IMR-90 (cell line): ENCODE measurements at places on chromosomes 7 and 10.

- no peak for DNase-seq
Observed at GRCh38 chr7:87204933-87205332, 14.6 kb downstream of the TMEM243 start.

DNA sequence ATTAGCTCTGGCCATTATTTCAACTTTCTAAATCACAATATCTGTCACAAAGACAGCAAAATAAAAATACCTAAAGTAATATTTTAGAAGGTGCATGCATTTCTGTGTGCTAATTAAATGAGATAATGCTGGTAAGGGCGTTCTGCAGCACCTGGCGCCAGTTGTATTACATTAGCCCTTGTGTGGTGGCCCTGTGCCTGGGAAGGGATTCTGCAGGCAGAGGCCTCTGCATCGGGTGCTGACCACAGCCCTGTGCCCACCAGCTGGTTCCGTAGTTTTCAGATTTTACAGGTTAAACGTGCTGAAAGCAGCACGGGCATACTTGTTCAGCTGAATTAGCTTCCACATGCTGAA lies 157.7 kb upstream of the PRKCQ start:
- DNase-seq, result no peak

DNA sequence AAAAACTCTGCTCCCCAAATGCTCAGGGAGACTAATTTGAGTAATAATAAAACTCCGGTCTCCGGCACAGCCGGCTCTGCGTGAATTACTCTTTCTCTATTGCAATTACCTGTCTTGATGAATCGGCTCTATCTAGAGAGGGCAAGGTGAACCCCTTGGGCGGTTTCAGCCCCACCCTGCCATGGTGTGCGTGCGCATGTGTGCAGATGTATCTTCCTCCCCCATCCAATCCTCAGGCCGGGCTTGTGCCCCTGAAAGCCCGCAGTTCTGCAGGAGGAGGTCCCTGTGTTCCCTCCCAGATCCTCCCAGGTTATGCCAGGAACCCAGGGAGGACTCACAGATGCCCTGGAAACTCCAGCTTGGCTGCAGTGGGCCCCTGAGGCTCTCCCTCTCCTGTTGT lies 48.3 kb upstream of the MYL10 start:
- DNase-seq, result no peak

DNA sequence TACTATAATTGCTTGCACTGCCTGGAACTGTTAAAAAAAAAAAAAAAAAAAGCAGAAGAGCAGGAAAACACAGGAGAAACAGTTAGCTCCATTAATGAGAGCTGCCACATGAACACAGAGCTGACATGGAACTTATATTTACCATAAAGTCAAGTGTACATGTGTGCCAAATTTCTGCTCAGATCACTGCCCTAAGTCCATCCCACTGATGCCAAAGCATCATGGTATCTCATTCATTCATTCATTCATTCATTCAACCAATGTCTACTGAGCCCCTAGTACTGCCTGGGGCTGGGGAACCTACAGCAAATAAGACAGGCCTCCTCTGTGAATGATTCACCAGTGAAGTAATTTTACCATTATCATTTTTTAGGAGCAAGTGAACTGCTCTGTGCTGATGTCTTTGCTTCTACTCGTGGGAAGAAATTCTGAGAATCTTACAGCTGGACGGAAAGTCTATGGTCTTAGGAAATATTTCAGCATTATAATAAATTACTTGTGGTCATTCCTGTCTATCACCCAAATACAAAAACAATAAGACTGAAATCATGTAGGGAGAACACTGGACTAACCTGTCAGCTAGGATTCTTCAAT lies 58.8 kb upstream of the ABLIM1 start:
- peak; percentile 28 for DNase-seq

- peak; percentile 71 for DNase-seq
Observed at GRCh38 chr7:20598459-20599309, 16.8 kb upstream of the ABCB5 start.

DNA sequence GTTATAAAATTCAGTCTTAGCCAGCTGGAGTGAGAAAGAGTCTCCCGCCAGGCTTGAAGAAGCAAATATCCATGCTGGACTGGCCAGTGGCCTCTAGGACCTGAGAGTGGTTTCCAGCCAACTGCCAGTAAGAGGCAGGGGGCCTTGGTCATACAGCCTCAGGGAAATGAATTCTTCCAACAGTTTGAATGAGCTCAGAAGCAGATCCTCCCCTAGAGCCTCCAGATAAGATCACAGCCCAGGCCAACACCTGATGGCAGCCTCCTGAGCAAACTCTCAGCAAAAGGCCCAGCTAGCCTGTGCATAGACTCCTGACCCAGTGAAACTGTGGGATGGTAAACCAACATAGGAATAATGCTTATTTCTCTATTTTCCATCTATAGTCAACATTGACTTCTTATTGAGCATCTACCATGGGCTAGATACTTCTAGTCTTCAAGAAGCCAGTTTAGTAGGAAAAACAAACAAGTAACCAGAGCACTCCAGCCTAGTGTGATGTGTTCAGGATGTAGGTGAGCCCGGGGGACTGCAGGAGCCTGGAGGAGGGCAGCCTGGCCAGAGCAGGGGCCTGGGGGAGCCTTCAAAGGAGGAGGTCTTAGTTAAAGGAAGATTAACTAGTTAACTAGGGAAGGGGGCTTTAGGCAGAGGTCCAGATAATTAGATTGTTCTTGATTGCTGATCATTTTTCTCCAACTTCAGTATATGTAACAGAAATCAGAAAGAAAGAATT lies 115.4 kb upstream of the ADO start:
- no peak for DNase-seq

DNA sequence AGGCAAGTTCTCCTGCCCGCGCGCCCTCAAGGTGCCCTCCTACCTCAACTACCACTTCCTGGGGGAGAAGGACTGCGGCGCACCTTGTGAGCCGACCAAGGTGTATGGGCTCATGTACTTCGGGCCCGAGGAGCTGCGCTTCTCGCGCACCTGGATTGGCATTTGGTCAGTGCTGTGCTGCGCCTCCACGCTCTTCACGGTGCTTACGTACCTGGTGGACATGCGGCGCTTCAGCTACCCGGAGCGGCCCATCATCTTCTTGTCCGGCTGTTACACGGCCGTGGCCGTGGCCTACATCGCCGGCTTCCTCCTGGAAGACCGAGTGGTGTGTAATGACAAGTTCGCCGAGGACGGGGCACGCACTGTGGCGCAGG lies 1.4 kb downstream of the FZD1 start:
- DNase-seq, result no peak

DNA sequence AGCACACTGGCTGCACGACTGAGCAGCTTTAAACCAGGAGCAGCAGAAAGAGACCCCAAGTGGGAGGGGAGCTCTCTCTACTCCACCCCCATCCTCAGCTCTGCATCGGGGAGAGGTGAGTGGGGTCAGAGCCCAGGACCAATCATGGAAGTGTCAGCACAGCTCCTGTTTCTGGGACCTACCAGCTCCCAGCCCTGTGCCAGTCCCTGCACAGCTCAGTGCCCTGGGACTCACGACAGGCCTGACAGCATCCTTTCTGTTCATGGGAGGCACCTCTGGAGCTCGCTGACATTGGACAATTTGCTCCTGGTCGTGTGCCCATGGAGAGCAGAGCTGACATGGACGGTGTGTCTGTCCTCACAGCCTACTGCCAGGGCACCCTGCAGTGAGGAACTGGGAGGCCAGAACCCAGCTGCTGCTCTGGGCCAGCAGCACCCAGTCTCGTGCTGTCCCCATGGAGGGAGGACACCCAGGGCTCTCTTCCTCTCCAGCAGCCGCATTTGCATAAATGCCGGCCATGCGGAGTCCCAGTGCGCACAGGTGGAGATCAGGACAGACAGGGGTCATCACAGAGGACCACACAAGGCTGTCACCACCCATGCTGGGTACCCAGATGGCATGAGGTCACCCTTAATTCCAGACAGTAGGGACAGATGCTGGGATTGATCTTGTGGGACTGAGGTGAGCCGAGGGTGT lies 45.9 kb upstream of the MSMB start:
- DNase-seq, result no peak

DNA sequence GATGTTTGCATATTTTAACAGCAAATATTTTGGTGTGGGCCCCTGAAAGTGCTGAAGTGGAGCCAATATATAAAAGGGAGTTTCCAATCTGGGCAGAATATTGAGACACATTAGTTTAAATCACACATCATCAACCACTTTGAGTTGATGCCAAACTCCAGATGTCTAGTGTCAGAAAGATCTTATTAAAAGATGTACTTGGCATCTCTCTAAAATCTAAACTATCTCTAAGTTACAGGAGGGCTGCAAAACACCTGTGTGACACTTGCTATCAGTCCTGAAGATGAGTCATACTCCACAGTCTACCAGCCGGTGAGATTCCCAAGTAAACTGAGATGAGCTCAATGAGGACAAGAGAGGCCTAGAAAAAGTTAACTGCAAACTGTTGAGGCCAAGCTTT lies 11.4 kb downstream of the JAZF1 start:
- peak; percentile 73 for DNase-seq

DNA sequence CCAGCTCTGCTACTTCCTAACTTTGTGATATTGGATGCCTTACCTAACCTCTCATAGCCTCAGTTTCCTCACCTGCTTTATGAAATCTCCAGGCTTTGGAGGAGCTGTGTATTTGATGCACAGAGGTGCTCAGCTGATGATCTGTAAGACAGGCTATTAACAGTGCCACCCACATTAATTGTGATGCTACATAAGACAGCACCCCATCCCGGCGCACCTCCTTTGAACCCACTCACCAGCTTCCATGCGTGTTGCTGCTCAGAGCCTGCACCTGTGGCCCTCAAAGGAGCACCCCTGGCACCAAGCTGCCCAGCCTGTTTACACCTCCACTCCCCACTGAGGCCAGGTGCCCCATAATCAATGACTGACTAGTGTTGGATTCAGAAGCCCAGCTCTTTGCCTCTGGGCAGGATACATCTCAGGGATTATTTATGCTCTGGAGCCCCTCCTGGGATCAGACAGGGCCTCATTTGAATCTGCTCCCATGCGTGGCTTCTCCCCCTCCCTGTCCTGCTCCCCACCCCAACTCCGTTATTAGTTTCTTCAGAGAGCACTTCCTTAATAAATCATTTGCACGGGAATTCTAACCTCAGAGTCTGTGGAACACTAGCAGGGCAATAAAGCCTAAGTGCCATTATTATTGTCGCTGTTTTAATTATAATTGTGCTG lies 87.7 kb downstream of the GFRA1 start:
- no peak for DNase-seq

- no peak for DNase-seq
Observed at GRCh38 chr10:75057680-75058079, 53.8 kb upstream of the SAMD8 start.

DNA sequence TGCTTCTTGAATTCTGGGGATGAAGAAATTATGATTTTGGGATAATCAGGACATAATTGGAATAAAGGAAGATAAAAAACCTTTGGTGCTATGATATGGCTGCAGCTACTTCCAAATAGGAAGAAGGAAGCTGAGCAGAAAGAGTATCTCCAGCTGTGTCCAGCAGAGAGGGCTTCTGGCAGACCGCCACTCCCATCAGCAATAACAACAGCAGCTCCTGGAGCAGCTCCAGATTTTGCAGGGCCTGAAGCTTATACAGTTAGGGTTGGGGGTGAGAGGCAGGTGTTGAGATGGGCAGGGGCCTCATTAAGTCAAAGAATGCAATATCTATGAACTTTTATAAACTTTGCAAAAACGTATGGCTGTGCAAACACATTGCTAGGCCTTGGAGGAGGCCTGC lies 62.3 kb downstream of the C10orf120 start:
- DNase-seq, result no peak

GRCh38 chr7:73606801-73607691 lies 17.3 kb downstream of the MLXIPL start:
- peak; percentile 10 for DNase-seq

- no peak for DNase-seq
Observed at GRCh38 chr7:101151908-101152651, 2.2 kb upstream of the AP1S1 start.

DNA sequence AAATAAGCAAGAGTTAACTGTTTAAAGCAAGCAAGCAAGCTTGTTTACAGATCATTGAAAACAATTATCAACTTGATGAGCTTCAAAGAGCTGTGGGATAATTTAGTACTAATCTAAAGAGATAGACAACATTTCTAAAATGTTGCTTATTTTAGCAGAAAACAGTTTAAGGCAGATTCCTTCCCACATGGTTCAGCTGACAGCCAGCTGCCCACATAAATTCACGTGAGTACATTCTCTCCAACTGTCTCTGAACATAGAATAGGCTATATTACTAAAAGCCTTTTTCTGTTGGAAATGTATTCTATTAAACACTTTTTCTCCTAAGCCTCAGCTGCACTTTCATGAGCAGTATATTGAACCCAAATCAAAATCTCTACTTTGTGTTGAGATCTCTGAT lies 174.1 kb downstream of the LRRN3 start:
- DNase-seq, result no peak

DNA sequence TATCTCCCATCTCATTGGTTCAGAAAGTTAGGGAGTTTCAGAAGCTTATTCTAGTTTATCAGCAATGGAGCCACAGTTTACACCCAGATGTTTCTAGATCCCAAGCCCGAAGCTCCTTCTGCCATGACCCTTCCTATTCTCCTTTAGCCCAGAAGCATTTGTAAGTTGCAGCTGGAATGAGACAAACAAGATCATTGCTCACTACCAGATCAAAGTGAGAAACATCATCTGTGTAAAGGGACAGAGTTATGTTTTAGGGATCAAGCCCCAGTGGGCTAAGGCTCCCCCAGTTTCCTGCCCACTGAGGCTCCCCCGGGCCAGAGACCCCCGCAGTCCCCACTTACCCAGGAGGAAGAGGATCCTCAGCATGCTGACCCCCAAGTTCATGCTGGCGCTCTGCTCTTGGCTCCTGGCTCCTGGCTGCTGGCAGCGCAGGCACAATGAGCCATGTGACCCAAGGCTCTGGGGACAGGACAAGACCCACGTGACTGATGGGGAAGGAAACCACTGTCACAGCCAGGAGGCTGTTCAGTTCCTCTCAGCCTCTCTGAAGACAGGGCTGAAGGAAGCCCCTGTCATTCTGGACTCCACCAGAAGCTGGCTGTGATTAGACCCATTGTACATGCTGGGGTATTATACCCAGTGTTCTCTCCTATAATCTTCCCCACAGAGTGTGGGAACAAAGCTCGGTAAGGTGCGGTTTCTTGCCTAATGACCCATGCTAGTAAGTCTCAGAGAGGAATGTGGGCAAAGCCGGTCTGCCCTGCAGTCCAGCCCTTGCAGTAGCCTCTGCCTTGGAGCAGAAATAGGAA lies at the start of gene TMEM273:
TMEM273 (minus strand) TSS at position 442 of the 812 bp plus-strand sequence; CDS start at position 387, 55 bp downstream.
- DNase-seq, result no peak

GRCh38 chr7:122383934-122384333 lies 79.4 kb upstream of the FEZF1 start:
- DNase-seq, result no peak

GRCh38 chr10:5871596-5871995 lies 18.1 kb downstream of the ANKRD16 start:
- peak; percentile 77 for DNase-seq

GRCh38 chr10:125607689-125608290 lies 75.2 kb downstream of the TEX36 start:
- DNase-seq, result no peak

- no peak for DNase-seq
Observed at GRCh38 chr10:21744223-21744622, 210.2 kb downstream of the MLLT10 start.
